ENCODE measurements at places on chromosomes 5 and 9.

DNA sequence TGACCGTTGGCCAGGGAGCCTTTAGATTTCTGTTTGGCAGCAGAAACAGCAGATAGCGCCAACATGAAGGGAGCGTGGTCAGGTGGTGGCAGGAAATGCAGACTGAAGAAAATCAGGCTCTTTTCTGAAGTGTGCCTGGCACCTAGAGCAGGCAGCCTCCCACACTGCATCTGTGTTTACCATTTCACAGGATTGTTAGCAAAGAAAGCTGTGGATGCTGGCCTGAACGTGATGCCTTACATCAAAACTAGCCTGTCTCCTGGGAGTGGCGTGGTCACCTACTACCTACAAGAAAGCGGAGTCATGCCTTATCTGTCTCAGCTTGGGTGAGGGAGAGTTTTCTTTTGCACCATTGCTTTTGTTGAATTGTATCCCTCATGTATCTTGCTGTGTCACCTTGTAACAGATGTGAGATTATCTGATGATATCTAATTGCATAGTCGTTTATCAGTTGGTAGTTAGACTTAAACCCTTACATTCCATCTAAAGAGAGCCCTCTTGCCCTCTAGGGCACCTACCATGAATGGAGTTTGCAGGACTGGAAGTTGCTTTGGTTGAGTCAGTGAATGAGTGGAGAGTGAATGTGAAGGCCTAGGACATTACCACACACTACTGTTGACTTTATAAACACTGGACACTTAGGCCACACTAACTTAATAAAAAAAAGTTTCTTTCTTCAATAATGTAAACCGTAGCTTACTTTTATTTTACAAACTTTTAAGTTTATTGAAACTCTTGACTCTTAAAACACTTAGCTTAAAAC, 42.8 kb downstream of the ACO1 start:
- no peak for DNase-seq

GRCh38 chr5:159317849-159318248, 12.4 kb downstream of the IL12B start:
- no peak for DNase-seq

- DNase-seq = no peak
These were observed 42.5 kb upstream of the MYOT start for GRCh38 chr5:137825165-137825564.

- no peak for DNase-seq
These were observed 233.7 kb upstream of the MSX2 start for GRCh38 chr5:174490728-174491127.

DNA sequence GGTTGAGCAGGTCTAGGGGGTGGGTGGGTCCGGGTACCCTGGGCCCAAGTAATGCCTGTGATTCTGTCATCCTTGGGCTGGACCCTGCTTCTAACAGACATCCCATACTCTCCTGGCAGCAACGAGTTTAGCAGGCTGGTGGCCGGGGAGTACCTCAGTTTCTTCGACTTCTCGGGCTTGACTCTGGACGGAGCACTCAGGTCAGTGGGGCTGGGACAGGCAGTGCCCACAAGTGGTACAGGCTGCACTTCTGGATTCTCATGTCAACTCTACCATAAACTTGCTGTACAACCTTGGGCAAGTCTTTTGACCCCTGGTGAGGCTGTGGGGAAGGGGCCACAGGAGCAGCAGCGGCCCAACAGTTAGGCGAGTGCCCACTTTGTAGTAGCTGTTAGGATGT, 21.8 kb downstream of the PSD2 start:
- DNase-seq = no peak

DNA sequence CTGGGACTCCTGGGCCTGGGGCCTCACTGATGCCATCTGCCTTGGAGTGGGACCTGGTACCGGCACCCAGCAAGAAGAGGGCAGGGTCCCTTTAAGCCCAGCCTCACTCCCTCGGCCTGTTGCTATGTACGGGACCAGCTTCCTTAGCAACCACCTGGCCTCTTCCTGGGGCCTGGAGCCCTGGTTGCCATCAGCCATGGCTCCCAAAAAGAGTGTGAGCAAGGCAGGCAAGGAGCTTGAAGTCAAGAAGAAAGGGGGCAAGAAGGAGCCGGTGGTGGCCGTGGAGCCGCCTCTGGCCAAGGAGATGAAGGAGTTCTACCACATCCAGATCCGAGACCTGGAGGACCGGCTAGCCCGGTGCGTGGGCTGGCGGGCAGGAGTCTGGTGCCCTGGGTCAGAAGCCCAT, at the start of gene CFAP157:
CFAP157 (plus strand) TSS at position 153 of the 406 bp plus-strand sequence; CDS start at position 197, 44 bp downstream.
- DNase-seq = no peak

DNA sequence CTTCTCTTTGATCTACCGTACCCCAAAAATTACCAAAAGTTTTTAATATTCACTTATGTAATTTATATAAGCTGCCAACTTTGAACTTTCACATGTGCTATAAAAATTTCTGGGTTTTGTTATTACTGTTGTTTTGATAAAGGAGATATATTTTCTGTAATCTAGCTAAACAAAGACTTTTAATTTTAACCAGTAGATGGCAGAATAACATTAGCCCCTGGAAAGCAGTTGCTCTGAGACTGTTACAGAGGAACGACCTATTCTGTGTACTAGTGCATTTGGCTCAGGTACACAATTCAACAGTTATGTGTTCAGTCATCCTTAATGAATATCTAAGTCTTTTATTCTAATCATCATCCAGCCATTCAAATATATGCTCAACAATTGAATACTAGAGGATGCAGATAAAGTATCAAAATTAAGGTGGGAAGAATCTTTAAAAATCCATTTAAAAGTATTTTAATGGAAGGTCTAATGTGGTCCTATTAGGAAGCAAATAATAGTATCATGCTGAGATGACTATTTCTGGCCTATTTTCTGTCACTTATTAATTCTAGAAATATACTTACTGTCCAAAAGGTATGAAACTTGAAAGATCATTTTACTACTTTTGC, 8.6 kb downstream of the KLHL9 start:
- DNase-seq = no peak
